ENCODE measurements at places on chromosomes 7 and 10. TPM values are rescaled to one million over a fixed set of nuclear protein-coding genes. Genes with fewer than 3 reads are reported as not detected.

The MSMB gene
- not detected for total RNA-seq

The MRC1 gene
- total RNA-seq: 6.3 TPM

The IDI2 gene
- 0.51 TPM for total RNA-seq

The ZNF775 gene
- total RNA-seq: 3.4 TPM

The ZNF25 gene
- total RNA-seq: 18.9 TPM

- no peak for DNase-seq
Measured at GRCh38 chr7:70680743-70681468, 451.0 kb upstream of the GALNT17 start.

DNA sequence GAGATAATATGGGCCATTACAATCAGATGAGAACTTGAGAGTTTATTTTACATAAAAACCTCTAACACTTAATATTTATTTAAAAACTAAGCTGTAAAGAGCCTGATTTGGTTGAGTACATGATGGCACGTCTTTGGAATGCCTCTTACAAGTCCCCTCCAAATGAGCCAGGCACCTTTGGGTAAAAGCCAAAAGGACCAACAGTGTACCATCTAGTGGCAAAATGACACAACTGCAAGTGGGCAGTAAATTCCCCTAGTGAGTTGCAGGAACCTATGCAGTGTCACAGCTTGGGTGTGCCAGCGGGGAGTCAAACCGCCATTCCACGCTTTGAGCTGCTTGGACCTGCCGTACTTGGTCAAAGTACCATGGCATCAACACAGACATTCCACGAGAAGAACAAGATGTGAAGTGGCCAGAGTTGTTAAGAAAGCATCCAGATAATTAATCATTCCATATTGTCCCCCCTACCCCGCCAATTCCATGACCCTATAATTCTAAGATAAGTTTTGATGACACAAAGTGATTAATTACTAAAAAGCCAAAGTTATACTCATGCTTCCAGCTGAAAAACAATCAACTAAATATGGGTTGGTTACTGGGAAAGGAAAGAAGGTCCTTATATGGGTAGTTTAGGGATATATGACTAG is 115.2 kb downstream of the SORBS1 start:
- DNase-seq: no peak

GRCh38 chr7:69934144-69934903 is 336.0 kb downstream of the AUTS2 start:
- no peak for DNase-seq

DNA sequence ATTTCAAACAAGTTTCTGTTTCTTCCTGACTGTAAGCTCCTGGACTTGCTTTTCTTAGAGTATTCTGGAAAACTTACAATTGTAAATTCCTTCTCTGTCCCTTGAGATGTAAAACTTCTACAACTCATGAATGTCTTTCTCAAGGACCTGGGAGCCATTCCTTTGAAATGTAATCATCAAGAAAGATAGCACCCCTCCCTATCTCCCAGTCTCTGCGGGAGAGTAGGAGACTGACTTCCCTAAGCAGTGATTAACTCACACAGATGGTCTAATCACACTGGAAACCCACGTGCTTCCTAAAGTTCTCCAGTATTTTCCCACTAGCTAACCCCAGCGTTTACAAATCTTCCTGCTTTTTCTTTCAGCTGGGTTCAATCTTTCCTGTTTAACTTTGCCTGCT is 549.4 kb downstream of the SORCS1 start:
- no peak for DNase-seq

DNA sequence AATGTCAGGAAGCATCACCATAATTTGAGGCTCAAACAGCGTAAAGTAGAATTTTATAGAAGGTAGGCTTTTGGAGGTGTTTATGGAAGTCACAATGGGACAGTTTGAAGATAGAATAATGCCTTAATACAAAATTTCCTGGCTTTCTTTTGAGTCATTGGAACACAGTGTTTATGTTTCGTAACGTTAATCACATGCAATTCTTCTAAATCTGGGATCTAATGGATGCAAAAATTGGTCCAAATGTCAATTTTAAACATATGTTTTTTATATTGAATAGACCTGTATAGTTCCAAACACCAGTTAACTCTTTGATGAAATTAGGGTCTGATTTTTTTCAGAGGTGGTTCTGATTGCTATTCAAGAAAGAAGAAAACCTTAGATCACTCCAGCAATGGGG is 86.5 kb upstream of the HPS1 start:
- DNase-seq: no peak

Data from cardiac septum (tissue), 1 donor.